ENCODE measurements at places on chromosomes 12 and 14.

DNA sequence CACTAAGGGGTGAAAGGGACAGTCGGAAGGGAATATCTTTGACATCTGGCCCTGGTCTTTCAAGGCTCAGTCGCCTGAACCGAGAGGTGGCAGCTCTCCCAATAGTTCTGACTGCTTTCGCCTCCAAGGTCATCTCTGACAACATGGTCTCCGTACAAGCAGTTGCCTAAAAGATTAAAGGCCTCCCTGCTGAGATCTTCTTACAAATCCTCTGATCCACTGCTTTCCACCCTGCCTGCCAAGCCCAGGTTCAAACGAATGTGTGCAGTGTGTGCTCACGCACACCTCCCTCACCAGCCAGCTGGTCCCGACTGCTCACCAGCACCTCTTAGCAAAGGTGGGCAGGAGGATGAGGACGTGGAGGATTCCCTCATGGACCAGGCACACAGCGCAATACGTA is 10.4 kb downstream of the B4GALNT3 start:
- no peak for DNase-seq

- no peak for DNase-seq
These were observed 7.8 kb upstream of the AMN start for GRCh38 chr14:102914474-102915291.

DNA sequence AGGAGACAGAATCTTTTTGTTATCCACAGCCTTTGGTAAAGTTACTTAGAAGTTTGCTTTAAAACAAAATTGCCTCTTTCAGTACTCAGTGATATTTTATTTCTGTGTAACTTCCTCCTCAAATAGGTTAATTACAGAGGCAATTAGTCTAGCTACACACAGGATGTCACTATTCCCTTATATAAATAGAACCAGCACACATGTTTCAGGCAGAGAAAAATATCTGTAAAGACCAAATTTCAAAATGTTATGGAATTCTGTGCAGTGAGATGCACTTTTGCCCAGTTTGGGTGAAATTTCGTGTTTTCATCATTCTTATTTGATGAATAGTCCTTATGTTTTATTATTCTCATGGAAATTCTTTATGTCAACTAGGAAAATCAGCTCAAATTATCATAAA is 410.6 kb upstream of the SOX5 start:
- peak; percentile 15 for DNase-seq

- DNase-seq, result no peak
These were observed 27.6 kb upstream of the TRAF3 start for GRCh38 chr14:102749393-102750305.

DNA sequence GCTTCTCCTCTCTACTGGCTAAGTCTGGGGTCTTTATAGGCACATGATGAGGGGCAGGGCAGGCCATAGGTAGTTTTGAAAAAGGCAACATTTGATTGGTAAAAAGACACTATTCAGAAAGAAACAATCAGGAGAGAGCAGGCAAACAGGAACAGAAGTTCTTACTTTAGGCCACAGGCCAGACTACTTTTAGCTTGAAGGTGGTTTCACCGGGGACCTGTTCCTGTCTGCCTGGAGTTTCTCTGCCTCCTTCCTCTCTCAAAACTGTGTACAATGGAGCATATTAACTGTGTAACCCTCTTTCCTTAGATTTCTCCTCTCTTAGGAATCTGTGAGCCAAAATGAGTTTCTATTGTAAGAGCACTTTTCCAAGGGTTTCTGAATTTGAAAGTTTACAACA is 167.9 kb upstream of the AVPR1A start:
- no peak for DNase-seq

GRCh38 chr14:22070119-22070982 is 396.7 kb upstream of the OR4E1 start:
- peak; percentile 91 for DNase-seq

DNA sequence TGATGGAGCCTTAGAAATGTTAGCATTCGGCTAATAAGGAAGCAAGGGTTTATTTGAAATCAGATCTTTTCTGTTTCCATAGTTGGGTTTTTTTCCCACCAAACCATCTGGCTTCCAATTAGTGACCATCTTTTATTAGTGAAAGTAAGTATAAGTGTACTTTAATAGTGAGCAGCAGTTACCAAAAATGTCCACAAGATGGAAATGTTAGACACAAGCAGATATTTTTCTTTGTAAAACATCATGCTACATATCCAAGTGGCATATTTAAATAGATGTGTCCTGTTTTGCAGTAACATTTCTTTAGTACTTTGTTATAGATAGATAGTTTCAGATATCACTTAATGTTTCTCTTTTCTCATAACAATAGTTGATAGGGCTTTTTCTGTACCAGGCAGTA is 28.8 kb downstream of the YEATS4 start:
- peak; percentile 74 for DNase-seq

- DNase-seq, result no peak
These were observed 68.8 kb downstream of the RERG start for GRCh38 chr12:15152456-15152855.

GRCh38 chr14:26204366-26204727 is 393.5 kb downstream of the NOVA1 start:
- DNase-seq, result no peak

DNA sequence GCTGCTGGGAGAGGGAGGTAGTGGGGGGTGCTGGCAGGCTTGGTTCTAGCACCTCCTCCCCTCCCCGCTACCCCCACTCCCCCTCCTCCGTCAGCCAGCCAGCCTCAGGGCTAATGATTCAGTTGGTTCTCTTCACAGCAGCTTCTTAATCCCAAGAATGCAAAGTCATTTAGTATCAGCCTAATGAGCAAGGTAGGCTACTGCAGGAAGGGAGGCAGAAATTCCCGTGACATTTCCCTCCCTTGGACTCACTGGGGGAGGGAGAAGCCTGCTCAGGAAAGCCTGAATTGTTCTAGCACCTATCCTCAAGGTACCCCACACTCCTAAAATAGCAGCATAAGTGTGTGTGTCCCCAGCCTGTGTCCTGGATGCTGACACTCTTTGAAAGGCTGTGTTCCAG is 29.8 kb downstream of the ITPK1 start:
- DNase-seq, result peak; percentile 71

DNA sequence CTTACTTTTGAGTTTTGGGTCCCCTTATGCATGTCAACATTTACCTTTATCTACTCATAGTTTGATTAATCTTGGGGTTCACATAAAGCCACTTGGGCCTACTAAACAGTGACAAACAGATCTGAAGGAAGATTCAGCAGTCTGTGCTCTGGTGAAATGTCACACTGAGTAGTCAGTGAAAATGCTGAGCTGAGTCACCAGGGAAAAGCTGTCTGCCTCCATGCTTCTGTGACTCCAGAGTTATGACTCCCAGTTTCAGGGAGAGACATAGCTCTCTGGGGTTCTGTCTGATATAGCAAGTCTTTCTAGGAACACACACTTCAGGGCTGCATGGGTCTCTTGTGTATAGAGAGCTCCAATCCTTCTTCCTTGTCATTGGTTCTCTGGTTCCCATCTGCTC is 406.3 kb upstream of the FAR2 start:
- DNase-seq, result no peak

- DNase-seq, result peak; percentile 35
These were observed 807 bp upstream of the SLC16A7 start for GRCh38 chr12:59594943-59595500.

DNA sequence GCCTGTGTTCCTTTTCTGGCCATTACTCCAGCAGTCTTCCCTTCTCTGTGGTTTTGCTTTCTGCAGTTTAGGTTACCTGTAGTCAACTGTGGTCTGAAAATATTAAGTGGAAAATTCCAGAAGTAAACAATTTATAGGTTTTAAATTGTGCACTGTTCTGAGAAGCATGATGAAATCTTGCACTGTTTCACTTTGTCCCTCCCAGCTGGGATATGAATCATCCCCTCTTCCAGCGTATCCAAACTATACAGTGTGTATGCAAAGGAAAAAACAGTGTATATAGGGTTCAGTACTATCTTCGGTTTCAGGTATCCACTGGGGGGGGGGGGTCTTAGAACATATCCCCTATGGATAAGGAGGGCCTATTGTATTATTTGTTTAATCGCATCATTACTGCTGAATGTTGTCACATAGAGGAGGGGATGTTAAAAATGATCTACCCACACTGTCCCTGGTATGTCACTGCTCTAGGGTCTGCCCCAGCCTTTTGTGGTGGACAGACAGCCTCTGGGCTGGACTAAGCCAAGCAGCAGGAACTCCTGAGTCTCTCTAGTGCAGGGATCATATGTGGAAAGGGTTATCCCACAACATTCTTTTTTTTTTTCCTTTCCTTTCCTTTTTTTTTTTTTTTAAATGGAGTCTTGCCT is 109.1 kb upstream of the MAX start:
- peak; percentile 48 for DNase-seq

- no peak for DNase-seq
These were observed 21.2 kb downstream of the GNG2 start for GRCh38 chr14:51881636-51882035.

DNA sequence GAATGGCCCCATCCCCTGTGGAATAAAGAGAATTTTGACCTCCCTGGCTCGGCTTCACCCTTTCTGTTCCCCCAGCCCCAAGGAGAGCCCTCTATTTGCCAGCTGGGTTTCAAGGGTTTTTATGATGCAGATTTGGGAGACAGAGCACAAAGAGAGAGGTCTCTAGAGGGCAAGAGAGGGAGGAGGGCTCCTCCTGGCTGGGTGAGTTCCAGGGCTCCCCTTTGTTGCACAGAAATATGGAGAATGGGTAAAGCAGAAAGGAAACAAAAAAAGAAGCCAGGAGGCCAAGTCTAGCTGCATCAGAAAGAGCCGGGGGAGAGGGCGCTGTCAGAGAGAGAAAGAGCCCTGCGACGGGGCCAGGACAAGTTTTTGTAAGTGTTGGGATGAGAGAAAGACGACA is 319.6 kb upstream of the RTL1 start:
- DNase-seq, result no peak

DNA sequence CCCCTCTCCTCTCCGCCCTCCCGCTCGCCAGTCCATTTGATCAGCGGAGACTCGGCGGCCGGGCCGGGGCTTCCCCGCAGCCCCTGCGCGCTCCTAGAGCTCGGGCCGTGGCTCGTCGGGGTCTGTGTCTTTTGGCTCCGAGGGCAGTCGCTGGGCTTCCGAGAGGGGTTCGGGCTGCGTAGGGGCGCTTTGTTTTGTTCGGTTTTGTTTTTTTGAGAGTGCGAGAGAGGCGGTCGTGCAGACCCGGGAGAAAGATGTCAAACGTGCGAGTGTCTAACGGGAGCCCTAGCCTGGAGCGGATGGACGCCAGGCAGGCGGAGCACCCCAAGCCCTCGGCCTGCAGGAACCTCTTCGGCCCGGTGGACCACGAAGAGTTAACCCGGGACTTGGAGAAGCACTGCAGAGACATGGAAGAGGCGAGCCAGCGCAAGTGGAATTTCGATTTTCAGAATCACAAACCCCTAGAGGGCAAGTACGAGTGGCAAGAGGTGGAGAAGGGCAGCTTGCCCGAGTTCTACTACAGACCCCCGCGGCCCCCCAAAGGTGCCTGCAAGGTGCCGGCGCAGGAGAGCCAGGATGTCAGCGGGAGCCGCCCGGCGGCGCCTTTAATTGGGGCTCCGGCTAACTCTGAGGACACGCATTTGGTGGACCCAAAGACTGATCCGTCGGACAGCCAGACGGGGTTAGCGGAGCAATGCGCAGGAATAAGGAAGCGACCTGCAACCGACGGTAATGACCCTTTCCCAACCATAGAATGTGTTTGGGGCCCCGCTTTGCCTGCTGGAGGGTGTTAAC is 615 bp downstream of the CDKN1B start:
- no peak for DNase-seq

- peak; percentile 74 for DNase-seq
These were observed 69.4 kb downstream of the CD163L1 start for GRCh38 chr12:7374423-7375144.

DNA sequence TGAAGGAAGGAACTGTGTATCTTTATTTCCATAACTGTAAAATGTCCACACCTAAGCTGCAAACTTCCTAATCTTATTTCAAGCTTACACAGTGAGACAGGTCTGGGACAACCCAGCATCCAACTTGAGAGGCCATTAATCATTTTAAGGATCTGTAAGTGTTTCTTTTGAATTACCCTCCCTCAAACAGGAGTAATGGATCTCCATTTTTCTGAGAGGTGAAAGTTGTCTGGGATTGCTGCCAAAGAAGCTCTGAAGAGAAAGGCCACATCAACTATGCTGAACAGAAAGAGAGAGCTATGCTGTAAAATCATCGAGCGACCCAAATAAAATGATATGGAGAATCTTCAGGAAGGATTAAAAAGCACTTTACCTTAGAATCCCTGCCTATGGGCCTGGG is 131.7 kb upstream of the CPNE8 start:
- DNase-seq, result no peak

GRCh38 chr12:18151036-18151435 is 61.0 kb upstream of the RERGL start:
- DNase-seq, result no peak

DNA sequence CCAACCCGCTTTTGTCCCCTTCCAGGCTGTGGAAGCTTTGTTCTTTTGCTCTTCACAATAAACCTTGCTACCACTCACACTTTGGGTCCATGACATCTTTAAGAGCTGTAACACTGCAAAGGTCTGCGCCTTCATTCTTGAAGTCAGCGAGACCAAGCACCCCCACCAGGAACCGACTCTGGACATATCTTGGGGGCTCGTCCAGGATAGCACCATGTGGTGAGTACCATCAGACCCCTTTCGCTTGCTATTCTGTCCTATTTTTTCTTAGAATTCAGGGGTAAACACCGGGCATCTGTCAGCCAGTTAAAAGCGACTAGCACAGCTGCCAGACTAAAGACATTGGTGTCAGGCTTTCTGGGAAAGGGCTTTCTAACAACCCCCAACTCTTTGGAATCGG is 137.6 kb upstream of the PPFIA2 start:
- peak; percentile 40 for DNase-seq

DNA sequence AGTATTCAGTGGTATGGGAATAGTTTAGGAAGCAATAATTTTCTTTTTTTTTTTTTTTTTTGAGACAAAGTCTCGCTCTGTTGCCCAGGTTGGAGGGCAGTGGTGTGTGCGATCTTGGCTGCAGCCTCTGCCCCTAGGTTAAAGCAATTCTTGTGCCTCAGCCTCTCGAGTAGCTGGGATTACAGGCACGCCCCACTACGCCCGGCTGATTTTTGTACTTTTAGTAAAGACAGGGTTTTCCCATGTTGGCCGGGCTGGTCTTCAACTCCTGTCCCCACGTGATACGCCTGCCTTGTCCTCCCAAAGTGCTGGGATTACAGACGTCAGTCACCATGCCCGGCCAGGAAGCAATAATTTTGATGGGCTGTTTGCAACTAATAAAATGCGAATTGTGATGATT is 62.1 kb downstream of the ATG14 start:
- DNase-seq, result no peak

- no peak for DNase-seq
These were observed 12.2 kb downstream of the RERG start for GRCh38 chr12:15208871-15209656.

DNA sequence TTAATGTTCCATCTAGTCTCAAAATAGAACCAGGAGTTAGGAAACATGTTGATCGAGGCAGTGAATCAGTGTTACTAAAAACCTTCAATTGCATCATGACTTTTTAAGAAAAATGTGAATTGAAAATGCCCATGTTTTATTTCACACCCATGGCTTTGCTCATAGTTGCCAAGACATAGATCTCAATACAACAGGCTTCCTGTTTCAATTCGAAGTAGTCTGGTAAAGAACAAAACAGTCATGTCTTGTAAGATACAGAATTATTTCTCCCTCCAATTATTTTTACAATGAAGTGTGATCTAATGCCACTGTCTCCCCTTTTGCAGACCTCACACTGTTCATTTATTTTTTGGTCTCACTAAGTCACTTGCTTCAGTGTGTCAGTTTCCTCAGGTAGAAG is 44.6 kb upstream of the FAR2 start:
- peak; percentile 41 for DNase-seq

- DNase-seq, result no peak
These were observed 37.9 kb downstream of the MDM1 start for GRCh38 chr12:68294251-68294650.

GRCh38 chr14:99122521-99123125 is 149.4 kb downstream of the BCL11B start:
- no peak for DNase-seq

GRCh38 chr14:71688576-71688975 is 243.7 kb upstream of the RGS6 start:
- no peak for DNase-seq

Data from common myeloid progenitor, CD34-positive (primary cell).